ENCODE measurements at places on chromosomes 2 and 18.

DNA sequence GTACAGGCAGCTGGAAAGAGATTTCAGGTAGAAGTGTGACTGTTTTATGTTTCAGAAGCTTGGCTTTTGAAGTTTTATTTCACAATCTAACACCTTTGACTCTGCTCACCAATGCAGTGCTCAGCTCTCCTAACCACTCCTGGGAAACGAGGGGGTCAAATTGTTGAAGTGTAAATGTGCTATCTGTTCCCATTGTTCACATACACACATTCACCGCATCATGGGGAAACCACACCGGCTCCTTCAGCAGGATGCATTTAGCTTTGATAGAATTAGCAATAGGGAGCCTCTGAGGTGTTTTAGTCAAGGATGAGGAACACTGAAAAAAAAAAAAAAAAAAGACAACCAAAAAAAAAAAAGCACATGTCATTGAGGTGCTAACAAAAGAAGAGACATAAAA, 13.4 kb upstream of the DLGAP1 start:
- DNase-seq, result no peak

DNA sequence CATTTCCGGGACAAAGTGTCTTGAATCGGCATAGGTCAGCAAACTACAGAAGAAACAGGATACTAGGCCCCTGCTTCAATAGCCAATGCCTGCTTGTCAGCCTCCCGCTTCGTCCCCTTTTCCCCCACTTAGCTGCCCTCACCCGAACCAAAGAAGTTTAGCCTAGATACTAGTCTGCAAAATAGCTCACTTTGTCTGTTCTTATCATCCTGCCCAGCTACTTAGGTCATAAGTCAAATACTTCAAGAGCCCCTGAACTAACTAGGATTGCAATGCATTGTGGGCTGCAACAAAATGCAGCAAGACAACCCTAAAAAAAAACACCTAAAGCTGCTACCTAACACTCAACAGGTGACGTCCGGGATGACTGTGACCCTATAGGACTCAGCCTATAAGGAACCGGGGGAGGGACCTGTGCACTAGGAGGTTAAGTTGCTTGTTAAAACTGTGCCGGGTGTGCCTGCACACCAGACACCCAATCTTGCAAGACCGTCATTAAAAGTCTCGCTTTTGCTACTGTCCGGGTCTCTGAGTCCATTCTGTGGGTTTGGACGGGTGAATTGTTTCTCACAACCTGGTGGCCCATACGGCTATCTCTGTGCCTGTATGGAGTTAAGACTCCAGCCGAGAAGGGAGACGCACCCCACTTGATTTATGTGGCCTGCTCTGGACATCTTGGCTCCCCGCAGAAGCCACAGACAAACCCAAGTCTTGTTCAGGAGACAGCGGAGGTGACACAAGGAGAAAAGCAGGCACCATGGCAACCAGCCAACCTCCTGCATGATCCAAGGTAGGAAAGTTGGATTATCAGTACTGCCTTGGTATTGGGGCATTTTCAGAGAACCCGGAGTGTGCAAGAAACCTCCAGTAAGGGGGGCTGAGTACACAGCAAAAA, 105.9 kb downstream of the HIBCH start:
- DNase-seq, result no peak

DNA sequence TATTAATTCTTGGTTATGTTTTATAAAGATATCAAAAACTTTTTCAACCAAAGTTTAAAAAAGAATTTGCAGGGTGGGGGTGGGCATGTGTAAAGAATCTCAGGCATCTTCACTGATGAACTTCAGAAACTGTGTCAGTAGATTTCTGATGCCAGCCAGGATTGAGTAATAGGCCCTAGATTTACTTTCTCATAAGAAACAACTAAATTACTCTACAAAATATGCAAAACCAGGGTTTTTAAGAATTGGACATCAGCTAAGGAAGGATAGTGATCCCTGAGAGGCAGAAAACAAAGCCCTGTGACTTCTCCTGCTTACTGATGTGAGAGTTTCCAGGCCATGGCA, 11.9 kb upstream of the IL1R1 start:
- peak; percentile 56 for DNase-seq

GRCh38 chr2:66501267-66501666, 66.3 kb downstream of the MEIS1 start:
- no peak for DNase-seq

DNA sequence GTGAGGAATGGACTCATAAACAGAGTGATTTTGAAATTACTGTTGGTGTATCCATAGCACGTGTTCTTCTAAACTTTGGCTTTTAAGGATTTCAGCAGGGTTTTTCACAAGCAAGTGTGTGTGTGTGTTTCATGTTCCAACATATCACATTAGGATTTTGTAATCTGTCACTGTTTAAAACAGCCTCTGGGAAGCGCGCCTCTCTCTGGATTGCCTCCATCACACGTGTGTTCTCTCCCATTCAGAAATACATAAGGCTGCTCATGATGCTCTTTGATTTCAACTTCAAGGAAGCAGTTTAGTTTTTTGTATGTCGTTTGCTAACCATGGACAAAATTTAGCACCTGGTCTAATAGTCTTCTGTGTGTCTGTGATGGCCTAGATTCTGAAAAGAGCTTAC, 370.4 kb downstream of the MTX2 start:
- no peak for DNase-seq
